NCI-H446 (cell line): ENCODE measurements at places on chromosomes 11 and 22.

- DNase-seq = peak; percentile 13
These were observed 12.7 kb downstream of the GTPBP1 start for GRCh38 chr22:38718414-38718813.

GRCh38 chr11:45924036-45924915 lies 1.8 kb downstream of the LARGE2 start:
- DNase-seq = no peak

DNA sequence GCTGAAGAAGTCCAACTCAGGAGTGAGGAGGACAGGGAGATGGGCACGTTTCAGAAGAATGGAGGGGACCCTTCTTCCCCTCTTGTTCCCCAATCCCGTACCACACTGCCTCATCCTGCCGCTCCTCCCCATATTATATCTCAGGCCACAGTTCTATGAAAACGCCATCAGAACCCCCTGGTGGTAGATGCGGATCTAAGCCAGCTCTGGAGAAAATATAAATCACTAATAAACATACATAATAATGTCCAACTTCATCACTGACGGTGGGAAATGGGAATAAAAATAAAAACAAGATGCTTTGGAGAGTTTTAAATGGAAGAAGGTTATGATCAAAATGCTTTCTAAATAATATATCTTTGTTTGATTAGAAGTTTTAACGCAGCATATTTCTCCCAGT lies 400.3 kb downstream of the CADM1 start:
- DNase-seq = no peak

- no peak for DNase-seq
These were observed 14.5 kb downstream of the MAP6 start for GRCh38 chr11:75654314-75654713.

GRCh38 chr11:117282956-117283355 lies 8.2 kb upstream of the BACE1-AS start:
- DNase-seq = no peak

DNA sequence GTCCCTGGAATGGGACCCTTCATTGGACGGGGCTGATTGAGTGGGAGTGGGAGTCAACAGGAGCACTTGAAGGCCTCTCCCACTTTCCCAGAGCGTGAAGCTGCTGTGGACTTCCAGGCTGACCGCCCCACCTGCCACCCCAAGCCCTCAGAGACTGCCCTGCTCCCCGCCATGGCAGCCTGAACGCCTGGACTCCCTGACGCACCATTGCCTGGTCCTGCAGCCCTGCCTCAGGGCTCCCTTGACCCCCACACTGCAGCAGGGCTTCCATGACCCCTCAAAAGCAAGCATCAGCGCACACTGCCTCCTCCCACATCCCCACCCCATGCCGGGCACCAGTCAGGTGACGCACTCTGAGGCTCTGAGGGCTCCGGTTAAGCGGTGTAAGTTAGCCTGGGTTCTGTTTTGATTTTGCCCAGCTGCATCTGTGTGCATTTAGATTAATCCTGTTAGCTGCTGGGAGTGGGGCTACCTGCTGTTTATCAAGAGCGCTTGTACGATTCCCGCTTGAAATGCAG lies 39.4 kb downstream of the TRIM29 start:
- no peak for DNase-seq

DNA sequence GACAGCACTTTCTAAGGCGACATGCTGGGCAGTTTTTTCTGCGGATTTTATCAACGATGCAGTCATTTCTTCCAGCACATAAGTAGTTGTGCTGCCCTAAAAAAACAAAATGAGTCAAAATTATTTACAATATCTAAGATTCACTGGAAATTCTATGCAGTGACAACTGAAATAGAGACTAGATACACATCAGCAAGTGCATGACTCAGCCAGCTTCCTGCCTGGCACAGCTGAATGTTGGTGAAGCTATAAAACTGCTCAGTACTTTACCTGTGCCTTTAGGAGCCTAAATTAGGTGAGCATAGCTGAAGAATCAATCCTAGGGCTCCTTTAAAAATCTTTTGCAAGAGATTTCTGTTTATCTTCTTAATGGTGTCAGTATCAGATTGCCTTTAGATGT lies 37.8 kb downstream of the PGR start:
- no peak for DNase-seq

- no peak for DNase-seq
These were observed 33.6 kb downstream of the GALNT18 start for GRCh38 chr11:11588243-11588642.

DNA sequence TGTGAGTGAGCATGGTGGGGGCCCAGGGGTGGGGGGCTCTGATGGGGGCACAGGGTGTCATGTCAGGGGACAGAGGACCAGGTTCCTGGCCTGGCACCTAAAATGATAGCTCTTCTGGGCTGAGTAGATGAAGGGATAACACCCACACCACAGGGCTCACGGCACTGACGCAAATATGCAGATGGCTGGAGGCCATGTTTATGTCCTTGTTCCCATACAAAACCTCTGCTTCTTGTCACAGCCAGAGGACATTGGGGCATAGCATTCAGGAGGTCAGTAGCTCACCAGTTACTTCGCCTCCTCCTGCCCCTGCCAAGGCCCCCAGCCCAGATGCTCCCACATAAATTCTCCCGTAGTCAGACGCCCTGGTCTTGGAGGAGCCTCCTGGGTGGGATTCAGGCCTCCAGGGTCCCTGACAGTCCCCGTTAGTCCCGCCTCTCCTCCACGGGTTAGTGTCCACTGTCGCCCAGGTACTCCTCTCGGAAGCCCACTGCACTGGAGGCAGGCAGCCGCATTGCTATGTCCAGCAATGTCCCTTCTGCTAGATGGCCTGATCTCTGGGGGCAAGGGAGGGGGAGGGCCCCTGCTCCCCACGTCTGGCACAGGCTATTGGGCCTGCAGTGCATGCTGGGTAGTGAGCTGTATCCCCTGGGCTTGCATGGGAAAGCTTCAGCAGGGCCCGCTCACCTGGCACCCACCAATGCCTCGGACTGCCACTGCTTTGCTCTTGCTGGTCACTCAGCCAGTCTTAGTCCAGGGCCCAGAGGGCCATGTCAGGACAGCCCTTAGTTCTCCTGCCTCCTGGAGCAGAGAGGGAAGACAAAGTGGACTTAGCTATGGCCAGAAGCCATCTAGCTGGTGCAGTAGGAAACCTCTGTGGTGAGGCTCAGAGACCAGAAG lies 75.6 kb upstream of the MYOD1 start:
- DNase-seq = no peak

- no peak for DNase-seq
These were observed 104.6 kb downstream of the SIK3 start for GRCh38 chr11:116993599-116993998.

GRCh38 chr11:113814181-113814580 lies 34.6 kb downstream of the CLDN25 start:
- DNase-seq = no peak
